ENCODE measurements at places on chromosomes 11 and 22.

DNA sequence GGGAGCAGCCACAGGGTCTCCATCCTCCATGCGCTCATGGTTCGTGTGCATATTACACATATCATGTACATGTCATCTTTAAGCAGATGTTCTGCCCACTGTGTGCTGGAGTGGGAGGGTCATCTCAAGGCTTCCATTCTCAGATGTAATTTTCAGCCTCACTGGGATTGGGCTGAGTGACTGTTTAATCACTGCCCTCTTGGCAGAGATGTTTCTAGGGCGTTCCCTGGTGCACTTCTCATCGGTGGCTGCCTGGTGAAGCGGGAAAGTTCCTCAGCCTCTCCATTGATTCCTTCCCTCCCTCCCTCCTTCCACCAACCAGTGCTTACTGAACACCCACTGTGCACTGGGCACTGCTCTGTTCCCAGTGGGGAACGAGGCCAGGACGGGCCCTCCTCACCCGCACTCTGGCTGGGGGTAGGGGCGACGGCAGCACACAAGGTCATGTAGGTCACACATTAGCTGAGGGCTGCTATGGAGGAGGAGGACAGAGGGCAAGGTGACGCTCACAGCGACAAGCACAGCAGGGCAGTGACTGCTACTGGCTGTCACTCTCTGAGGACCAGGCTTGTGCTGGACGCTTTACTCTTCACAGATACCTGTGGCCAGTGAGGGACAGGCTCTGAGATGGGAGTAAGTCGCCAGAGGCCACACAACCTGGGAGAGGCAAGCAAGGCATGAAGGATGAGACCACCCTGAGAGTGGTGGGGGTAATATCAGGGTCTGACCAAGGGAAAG lies 22.9 kb downstream of the GNAZ start:
- no peak for DNase-seq

GRCh38 chr22:29701155-29701999 lies 18.4 kb upstream of the CABP7 start:
- DNase-seq = peak; percentile 47

DNA sequence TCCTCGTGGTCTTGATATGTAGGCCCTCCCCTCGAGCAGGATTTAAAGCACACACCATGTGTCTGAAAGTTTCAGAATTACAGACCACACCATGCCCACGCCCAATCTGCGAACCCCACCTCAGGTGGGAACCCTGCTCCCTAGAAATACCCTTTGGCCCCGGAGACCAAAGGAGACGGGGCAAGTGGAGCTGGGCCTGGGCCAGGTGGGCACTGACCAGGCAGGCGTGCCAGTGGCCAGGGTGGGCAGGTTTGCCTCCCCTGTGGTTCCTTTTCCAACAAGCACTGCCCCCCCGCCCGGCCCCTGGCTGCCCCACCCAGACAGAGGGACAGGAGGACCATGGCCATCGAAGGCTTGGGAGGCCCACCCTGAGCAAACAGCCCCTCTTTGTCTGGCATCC lies 400.4 kb downstream of the TBC1D22A start:
- DNase-seq = no peak

GRCh38 chr11:86013713-86014112 lies 55.2 kb downstream of the PICALM start:
- no peak for DNase-seq

DNA sequence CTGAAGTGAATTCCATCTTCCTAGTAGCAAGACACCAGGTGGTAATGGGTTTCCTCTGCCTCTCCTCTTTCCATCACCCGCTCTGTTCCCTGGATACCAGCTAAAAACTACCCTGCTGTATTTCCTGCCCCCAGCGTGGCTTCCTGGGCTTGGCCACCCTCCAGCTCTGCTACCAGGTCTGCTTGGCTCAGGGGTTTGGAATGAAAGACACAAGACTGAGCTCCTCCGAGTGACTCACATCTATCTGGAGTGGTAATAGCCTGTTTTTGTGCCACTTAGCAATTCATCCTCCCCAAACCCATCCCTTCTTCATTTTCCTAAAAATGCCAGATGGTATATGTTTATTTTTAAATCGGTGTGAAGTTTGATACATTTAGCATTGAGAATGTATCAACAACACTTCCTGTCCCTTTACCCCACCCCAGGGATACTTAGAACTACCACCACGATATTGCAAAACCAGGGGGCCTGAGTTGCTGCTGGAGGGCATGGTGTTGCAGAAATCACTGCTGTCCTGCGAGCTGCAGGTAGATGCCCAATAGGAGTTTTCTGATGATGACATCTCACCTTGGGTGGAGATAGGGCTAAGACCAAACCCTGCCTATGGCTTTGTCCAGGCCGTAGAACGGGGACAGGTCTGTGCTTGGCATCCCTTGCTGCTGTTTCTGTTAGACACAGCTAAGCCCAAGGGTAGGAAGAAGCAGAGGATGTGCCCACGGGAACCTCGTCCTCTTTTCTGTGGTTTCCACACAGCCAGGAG lies 7.5 kb upstream of the MICAL3 start:
- DNase-seq = no peak

GRCh38 chr11:65131417-65131776 lies 2.9 kb downstream of the SYVN1 start:
- no peak for DNase-seq

- DNase-seq = no peak
These were observed at the start of gene B4GALNT4 for GRCh38 chr11:369336-370018. B4GALNT4 (plus strand) TSS chr11:369499; CDS start chr11:369804, 305 bp downstream.

GRCh38 chr22:17786435-17787161 lies 12.3 kb upstream of the BID start:
- DNase-seq = peak; percentile 45

GRCh38 chr22:42895541-42895981 lies 38.5 kb upstream of the ARFGAP3 start:
- DNase-seq = no peak

GRCh38 chr11:100756559-100756958 lies 69.5 kb downstream of the ARHGAP42 start:
- DNase-seq = no peak

DNA sequence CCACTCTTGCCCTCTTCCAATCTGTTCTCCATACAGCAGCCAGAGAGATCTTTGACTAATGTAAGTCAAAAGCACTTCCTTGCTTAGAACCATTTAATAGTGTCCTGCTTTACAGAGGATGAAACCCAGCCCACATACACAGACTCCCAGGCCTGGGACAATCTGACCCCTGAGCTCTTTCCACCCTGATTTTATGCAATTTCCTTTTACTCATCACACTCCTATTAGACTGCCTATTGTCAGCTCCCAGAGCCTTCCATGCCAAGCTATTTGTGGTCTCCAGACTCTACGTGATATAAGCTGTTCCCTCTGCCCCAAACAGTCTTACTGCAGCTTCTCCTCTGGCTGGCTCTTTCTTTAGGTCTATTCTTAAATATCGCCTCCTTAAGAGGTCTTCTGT lies 28.1 kb downstream of the ME3 start:
- no peak for DNase-seq

DNA sequence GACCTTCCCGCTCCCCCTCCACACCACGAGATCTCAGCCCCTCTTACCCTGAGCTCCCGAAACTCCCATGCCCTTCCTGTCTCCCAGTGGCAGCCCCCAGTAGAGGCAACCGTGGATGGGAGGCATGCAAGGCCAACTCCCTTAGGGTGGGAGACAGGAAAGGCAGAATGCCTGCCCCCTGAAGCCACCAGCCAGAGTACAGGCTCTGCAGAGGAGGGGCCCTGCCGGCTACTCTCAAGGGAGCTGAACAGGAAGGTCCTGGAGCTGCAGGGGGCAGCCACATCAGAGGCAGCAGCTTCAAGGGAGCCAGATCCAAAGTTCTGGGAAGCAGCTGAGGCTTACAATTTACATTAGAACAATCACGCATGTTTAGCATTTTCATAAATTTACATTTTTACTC lies 38.3 kb downstream of the PDE2A start:
- peak; percentile 73 for DNase-seq

DNA sequence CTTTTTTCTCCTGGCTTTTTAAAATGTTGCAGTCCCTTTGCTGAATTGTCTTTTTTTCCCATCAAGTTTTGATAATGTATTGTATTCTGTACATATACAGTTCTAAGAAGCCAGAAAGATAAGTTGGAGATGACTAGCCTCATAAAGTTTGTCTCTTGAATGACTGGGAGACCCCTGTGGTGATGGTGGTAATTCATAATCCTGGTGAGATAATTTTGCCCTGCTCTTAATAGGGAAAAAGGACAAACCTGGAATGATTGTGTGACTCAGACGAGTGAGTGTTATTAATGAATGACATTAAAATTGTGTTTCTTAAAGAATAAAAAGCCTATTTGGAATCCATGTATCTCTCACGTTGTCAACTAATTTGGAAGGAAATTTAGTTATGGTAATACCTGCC lies 1.2 kb downstream of the HIKESHI start:
- peak; percentile 26 for DNase-seq

DNA sequence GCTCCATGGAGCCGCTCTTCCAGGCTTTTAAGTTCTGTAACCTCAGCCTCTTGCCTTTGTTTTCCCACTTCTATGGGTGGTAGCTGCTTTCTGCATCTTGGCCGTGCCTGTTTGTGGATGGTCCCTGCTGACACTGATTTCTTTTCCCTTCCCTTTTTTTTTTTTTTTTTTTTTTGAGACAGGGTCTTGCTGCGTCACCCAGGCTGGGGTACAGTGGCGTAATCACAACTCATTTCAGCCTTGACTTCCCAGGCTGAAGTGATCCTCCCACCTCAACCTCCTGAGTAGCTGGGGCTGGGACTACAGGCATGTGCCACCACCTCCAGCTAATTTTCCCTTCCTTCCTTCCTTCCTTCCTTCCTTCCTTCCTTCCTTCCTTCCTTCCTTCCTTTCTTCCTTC lies 57.7 kb upstream of the EP300 start:
- DNase-seq = peak; percentile 59

DNA sequence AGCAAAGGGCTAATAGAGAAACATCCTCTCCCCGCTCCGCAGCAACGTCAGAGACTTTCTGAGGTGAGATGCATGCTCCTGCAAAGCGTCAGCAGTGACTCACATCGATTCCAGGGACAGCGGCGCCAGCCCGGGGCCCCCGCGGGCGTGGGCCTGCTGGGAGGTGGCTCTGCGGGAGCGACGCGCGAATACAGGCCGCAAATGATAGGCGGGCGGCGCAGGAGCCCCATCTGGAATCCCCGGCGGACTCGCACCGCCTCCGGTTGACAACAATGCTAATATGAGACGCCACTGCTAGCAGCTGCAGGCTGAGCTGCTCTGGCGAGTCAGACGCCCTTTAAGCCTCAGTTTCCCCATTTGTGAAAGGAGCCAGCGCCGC lies 557 bp downstream of the RANGAP1 start:
- peak; percentile 87 for DNase-seq

DNA sequence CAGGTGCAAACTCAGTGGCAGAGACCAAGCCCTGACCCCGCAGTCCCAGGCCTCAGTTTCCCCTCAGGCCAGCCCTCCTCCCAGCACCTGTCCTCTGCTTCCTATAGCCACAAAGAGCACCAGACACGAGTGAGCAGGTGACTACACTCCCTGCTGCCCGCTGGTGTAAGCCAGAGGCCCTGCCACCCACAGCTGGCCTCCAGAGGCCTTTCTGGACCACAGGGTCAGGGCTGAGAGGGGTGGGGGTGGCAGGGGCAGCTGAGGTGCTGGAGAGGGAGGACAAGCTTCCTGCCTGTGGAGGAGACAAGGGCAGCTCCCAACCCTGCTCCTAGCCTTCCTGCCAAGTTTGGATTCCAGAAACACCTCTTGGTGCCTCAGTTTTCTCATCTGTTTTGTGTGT lies 31.3 kb upstream of the WNT7B start:
- DNase-seq = no peak

DNA sequence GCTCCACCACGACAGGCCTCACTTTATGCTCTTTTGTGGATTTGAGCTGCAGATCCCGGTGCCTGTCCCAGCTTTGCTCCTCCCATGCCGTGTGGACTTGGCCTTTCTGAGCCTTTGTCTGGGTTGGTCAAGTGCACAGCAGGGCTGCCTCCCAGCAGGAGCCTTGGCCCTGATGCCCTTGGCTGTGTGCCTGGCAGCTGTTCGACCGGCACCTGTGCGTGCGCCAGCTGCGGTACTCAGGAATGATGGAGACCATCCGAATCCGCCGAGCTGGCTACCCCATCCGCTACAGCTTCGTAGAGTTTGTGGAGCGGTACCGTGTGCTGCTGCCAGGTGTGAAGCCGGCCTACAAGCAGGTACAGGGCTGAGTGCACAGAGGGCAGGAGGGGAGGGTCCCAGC lies 46.5 kb downstream of the MYO7A start:
- DNase-seq = no peak

DNA sequence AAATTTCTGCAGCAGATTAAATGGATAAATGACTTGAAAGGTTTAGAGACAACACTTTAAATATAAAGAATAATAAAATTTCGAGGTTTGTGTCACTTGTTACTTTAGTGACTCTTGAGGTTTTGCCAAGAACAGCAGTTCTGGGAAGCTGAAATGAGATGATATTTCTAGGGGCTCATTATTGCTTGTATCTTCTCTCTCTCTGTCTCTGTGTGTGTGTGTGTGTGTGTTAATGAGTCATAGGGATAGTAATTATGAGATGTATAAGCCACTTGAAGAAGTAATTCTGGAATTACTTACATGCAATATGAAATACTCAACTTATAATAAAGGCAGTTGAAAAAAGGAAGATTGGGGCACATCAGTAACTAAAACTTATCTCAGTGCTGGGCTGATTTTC lies 9.6 kb upstream of the OR10G7 start:
- DNase-seq = no peak

DNA sequence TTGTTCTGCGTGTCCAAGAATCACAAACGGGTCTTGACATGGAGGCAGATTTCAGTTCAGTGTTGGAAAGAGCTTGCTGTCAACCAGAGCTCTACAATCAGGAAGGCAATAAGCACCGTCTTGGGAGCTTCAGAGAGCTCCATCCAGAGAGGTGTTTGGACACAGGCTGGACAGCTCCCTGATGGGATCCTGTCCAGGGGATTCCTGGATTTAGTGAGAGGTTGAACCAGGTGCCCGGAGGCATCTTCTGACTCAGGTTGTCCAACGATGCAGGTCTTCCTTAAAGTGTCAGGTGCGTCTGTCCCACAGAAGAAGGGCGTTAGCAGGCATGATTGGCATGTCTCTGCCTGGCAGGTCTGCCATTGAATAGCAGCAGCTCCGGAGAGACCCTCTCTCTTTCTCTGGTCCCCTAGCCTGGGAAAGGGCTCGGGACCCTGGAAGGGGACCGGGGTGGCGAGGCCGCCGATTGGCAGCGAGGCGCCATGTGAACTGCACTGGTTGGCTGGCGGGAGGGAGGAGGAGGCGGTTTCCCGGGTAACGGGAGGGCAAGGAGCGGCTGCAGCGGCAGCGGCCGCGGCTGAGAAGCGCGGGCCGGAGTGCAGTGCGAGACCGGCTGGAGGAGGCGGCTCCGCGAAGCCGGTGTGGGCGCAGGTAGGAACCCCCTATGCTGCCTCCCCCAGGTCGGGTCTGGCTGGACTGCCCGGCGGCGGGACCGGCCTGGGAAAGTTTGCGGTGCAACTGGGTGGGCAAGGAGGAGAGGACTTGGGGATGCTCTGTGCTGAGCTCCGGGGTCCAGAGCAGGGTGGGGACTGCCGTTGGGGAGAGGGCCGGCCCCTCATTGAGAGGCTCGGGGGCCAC lies 104.1 kb upstream of the E2F8 start:
- no peak for DNase-seq

GRCh38 chr11:8661001-8661795 lies 21.3 kb downstream of the TRIM66 start:
- DNase-seq = no peak

- DNase-seq = no peak
These were observed 15.0 kb upstream of the ZDHHC13 start for GRCh38 chr11:19101796-19102520.

- DNase-seq = peak; percentile 82
These were observed 784 bp upstream of the SYNGR1 start for GRCh38 chr22:39348909-39349505.

All from NB4 (cell line).